ENCODE measurements at places on chromosomes 16 and 17.

GRCh38 chr17:28747801-28748750 is 4.3 kb downstream of the TRAF4 start:
- DNase-seq, result no peak

- DNase-seq, result no peak
Observed at GRCh38 chr17:59300941-59301340, 30.5 kb upstream of the YPEL2 start.

DNA sequence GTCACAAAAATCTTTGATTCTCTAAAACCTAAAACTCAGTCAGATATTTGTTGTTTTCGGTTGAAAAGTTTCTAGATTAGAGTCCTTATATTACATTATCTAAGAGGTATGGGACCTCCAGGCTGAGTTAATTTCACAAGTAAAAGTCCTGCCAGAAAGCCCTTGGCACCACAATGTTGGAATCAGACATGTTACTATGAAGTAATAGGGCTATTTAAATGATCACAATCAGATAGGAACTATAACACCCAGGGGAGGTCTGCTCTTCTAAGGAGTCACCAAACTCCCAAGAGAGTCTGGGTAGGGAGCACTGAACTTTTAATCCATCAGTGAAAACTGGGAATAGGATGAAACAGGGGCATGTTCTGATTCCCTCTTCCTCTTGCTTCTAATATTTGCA is 54.2 kb downstream of the WIPI1 start:
- DNase-seq, result no peak

- DNase-seq, result no peak
Observed at GRCh38 chr16:69827524-69827923, 65.4 kb downstream of the WWP2 start.

- no peak for DNase-seq
Observed at GRCh38 chr17:36702636-36703035, 101.3 kb downstream of the MRM1 start.

DNA sequence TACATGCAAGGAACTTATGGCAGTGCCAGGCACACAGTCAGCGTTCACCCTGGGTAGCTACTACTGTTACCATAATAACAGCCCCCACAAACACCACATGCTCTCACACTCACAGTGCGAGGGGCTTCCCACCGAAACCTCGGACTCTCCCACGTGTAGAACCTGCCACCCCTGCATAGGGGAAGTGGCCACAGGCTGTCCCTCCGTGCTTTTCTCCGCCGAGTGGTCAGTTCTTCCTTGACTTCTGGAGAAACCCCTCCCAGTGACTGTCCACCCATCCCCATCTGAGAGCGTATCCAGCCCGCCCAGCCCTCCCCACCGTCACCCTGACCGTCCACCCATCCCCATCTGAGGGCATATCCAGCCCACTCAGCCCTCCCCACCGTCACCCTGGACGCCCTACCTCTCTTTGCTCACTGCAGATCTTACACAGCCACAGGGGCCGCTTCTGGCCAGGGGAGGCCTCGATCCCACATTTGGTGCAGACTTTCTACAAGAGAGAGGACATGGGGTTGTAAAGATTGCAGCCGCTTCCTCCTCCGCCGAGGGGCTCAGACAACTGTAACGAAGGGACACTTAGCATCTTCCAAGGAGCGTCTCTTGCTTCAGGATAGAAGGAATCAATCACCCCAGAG is 71.1 kb downstream of the RPH3AL start:
- no peak for DNase-seq

Data from vagina (tissue), 2 donors.